ENCODE measurements at places on chromosomes 7 and 10. TPM values are rescaled to one million over a fixed set of nuclear protein-coding genes. Genes with fewer than 3 reads are reported as not detected.

- DNase-seq: peak; percentile 15
Observed at GRCh38 chr7:44709945-44710596, 38.6 kb upstream of the ZMIZ2 start.

KNDC1 gene
- total RNA-seq: 0.05 TPM

DNA sequence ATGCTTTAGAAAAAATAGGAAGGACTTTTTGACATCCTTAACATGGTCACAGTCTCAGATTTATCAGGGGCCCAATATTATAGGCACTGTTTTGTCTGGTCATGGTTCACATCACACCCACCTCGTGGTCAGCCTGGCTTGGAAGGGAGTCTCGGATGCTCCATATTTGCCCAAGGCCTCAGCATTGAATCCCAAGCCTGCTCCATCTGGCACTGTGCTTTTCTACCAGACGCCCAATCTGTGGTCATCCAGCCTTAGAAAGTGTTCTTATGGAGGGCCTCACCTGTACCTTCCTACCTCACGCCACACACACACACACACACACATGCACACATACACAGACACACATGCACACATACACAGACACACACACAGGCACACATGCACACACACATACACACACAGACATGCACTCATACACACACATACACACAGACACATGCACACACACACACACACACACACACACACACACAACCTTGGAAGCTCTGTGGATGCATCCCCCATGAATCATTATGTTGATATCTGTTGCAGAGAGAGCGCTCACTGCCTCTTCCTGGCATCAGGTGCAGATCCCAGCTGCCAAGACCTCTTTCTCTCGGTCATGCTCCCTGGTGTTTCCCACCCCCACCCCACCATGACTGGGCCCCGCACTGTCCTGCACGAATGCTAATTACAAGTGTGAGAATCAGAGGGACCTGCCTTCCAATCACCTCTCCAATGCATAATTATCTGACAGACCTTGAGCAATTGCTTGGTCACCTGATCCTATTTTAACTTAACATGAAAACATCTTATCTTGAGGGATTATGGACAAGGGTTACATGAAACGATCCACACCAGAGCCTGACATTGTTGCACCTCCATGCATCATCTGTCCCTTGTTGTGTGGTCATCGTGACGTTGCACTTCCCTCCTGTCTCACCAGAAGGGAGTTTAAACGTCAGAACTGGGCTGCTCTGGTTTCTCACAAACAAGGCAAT, 122.7 kb upstream of the TMEM72 start:
- no peak for DNase-seq

GRCh38 chr10:75427951-75428350, 3.5 kb upstream of the LRMDA start:
- no peak for DNase-seq

GRCh38 chr7:73892003-73892999, 31.3 kb downstream of the TMEM270 start:
- DNase-seq: no peak

DNA sequence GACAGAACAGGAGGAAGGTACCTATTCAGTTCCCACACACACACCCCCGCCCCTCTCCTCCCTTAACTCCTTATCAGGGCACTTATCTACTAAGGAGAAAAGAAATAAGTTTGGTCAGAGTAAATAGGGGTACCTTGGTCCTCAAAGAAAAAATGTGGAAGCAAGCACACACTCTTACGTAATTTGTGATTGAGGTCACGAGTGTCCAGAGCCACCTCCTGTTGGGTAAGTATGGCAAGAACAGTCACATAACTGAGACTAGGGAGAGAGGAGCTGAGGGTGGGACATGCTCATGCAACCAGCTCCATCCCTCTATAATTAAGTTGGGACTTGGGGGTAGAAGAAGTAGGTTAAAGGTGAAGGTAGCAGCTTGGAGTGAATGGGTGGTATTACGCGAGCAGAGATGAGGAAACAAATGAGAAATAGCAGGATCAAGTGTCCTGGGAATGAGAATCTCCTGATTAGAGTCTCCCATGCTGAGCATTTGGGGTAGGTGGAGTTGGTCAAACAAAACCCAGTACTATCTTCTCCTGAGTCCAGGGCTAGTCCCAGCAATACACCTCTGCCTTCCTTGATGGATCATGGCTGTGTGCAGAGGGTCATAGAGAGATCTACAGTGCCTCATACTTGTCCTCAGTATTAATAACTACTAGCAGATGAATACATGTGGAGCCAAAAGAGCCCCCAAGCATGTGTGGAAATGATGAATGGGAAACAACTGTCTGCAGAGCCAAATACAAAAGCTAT, 77.1 kb downstream of the GSAP start:
- DNase-seq: no peak

GRCh38 chr7:15747301-15747700, 60.8 kb upstream of the MEOX2 start:
- DNase-seq: no peak

DNA sequence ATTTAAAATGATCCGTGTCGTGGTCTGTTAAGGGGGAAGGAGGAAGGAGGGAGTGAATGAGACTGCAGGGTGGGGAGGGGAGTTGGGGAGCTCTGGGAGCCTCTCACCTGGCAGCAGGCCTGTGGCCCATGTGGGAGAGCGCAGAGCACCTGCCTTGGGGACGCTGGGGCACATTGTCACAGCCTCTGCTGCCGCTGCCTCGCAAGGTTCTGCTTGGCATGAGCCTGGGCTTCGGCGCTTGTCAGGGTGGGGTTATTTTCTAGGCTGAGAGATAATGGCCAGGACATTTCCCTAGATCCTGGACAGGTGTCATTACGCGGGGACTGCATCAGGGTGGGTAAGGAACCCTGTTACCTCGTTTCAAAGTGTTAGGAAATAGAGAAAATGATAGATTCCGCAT, 2.2 kb upstream of the SUN1 start:
- DNase-seq: no peak

OR9A2 gene
- total RNA-seq: not detected

DNA sequence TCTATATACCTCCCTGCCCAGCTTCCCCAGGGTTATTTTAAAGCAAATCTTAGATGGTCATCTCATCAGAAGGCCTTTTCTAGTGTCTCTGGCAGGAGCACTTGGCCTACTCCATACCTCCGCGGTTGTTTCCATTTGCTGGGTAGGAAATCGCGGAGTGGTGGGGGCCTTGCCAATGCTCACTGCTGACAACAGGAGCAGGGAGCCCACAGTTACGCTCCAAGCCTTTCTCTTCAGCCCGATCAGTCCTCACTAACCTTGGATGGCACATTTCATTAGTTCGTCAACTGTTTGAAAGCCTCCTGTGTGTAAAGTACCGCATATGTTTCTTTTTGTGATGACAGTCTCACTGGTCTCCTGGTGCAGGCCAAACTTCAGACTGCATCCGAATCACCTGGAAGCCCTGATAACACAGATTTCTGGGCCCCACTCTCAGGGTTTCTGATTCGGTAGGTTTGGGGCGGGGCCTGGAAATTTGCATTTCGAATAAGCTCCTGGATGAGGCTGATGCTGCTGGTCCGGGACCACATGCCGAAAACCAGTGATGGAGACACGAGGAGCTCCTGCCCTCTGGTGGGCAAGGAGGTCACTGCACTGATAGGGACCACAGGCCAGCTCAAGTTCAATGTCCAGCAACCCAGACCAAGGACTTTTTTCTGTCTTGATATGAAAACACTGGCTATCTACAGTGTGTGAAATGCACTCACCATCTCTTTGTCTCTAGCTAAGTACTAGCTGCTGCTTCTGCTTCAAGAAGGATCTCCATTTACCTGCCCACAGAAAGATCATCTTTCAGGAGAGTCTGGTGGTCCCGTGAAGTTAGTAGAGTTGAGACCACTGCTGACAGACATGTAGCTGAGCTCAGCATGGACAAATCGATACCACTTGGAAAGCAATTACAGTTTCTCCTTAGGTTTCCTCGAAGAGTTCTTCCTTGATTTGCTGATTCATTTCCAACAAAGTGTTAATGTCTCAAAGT, 14.0 kb downstream of the LRGUK start:
- DNase-seq: no peak

IFIT1B gene
- total RNA-seq: 0.81 TPM

ELN gene
- 41.2 TPM for total RNA-seq

DNA sequence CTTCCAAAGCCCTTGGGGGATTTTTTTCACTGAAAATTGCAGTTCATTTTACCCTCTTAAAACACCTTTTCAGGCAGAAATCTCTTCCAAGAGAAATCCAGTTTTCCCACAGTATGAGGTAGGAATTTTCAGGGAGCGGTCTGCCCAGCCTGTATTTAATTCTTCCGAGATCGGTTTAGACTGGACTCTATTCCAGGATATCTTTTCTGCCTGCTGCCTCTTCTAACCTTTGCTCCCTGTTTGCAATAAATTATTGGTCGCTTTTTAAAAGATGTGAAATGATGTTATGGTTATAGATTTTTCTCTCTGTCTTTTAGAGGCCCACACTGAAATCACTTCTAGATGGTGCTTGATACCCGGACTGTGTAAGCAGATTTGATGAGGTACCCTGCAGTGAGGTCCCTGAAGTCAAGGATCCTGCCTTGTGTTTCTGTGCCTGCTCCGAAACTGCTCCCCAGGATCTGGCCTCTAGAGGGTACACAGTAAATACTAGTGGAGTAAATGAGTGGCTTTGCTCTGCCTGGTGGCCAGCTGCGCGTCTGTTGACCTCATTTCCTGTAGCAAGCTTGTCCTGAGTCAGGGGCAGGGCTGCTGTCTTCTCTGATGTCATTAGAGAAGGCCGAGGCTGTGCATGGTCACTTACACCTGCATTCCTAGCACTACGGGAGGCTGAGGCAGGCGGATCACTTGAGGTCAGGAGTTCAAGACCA, 191.6 kb downstream of the FANK1 start:
- no peak for DNase-seq

GRCh38 chr10:42477170-42477569, 161.2 kb downstream of the ZNF33B start:
- DNase-seq: no peak

GRCh38 chr7:152872745-152873118, 113.2 kb downstream of the ACTR3B start:
- no peak for DNase-seq

EVX1 gene
- total RNA-seq: not detected

FLNC gene
- total RNA-seq: 1,261 TPM

- DNase-seq: no peak
Observed at GRCh38 chr10:111835574-111835973, 348.0 kb downstream of the GPAM start.

TAS2R5 gene
- 0.40 TPM for total RNA-seq

NOD1 gene
- 13.2 TPM for total RNA-seq

DNA sequence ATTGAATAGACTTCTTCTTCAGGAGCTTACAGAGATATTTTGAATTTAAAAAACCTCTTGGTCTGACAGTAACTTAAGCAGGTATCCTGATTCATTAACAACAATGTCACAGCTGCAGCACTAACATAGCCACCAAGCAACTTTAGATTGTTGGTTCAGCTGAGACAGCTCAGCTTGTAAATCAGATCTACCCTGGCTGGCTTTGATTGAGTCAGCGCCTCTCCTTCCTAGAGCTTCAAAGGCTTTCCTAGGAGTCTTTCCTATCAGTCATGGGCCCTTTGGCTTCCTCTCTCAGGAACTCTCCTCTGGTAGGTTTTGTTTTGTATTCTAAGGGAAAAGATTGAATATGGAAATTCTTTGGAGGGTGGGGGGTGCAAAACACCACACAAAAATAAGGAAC, 70.7 kb upstream of the STEAP4 start:
- DNase-seq: no peak

- no peak for DNase-seq
Observed at GRCh38 chr10:522350-522749, 167.1 kb downstream of the DIP2C start.

DNA sequence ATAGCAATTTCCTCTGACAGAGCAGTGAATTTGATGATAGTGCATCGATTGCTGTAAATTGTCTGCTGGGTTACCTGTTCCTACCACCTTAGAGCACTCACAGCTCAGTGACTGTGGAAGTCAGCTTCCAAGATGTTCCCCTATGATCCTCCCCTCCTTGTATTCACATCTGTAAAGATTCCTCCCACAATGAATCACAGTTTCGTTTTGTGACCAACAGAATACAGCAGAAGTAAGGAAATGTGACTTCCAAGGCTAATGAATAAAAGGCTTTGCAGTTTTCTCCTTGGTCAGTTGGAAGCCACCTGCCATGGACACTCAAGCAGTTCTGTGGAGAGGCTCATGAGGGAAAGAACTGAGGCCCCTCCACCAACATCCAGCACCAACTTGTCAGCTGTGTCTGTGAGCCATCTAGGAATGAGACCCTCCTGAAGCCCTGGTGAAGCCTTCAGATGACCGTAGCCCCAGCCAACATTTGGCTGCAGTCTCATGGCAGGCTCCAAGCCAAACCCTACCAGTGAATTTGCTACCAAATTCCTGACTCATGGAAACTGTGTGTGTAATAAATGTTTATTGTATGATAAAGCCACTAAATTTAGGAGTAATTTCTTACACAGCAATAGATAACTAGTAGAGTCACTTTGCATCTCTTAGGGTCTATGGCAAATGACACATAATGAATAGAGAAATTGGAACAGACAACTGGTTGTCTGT, 309.5 kb upstream of the NPVF start:
- DNase-seq: no peak

- DNase-seq: peak; percentile 82
Observed at GRCh38 chr7:32204361-32205018, 134.3 kb upstream of the PDE1C start.

DNA sequence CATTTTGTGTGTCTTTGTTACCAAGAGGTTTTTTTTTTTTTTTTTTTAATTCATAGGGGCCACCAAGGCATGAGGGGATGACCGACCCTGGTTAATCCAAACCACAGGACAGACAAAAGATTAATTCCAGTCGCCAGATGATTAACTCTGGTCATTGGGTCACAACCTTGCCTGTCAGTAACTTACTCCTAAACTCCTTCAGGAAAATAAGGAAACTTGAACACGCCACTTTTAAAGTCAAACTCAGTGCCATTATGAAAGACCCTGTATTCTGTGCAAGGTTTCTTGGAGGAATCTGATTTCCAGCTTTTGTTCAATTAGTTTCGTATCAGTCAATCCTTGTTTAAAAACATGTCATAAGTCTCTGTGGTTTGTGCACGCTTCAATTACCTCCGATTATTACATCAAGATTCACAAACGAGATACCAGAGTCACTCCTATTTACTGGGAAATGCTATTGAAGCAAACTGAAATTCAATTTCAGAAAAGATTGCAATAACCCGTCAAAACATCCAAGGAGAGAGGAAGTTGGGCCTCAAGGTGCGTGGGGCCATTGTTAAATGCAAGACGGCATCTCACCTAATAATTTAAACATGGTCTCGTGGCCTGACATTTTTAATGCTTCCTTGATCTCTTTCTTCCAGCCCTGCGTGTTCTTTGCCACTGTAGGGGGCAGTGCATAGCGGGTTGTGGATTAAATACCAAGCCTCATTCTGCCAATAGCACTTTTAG, 44.0 kb downstream of the NRP1 start:
- DNase-seq: no peak

- no peak for DNase-seq
Observed at GRCh38 chr10:58016614-58017013, 251.1 kb downstream of the IPMK start.

SPDYE9 gene
- total RNA-seq: not detected

GRCh38 chr10:45660876-45661411, 11.6 kb downstream of the ZFAND4 start:
- DNase-seq: no peak

GRCh38 chr7:134778941-134779740, at the start of gene CALD1:
TSS of gene CALD1 (plus strand) at chr7:134779634. CDS start at chr7:134867734, 88,100 bp downstream.
- DNase-seq: peak; percentile 89

- peak; percentile 87 for DNase-seq
Observed at GRCh38 chr10:103696411-103697145, 158.8 kb downstream of the SH3PXD2A start.

Data from cardiac septum (tissue), 1 donor.